Glomerular endothelial cell (primary cell): ENCODE measurements at places on chromosomes 11 and 22.

GRCh38 chr22:27495325-27495724, 306.2 kb downstream of the MN1 start:
- no peak for DNase-seq

- no peak for DNase-seq
Observed at GRCh38 chr11:62400760-62401159, 18.1 kb upstream of the SCGB1A1 start.

GRCh38 chr22:46749682-46750529, 11.9 kb upstream of the CERK start:
- DNase-seq: no peak

DNA sequence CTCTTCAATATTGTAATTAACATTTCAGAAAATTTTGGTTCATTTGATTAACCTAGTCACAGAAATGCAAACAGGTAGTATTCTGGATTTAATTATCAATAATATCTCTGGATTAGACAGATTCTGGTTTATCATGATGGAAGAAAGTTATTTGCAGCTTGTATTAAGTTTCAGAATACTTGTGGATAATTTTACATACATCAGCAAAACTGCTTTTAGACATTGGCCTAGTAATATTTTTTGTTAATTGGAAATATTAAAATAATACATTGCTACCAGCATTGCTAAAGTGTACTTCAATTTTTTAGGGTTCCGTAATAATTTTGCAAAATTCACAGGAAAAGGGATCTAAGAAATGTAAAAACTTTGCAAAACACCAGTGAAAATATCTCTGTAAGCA, 3.8 kb upstream of the OR5D14 start:
- no peak for DNase-seq

GRCh38 chr22:47818496-47818895, 1056.0 kb downstream of the TBC1D22A start:
- DNase-seq: no peak

- DNase-seq: no peak
Observed at GRCh38 chr22:39362271-39362670, 12.5 kb downstream of the SYNGR1 start.

DNA sequence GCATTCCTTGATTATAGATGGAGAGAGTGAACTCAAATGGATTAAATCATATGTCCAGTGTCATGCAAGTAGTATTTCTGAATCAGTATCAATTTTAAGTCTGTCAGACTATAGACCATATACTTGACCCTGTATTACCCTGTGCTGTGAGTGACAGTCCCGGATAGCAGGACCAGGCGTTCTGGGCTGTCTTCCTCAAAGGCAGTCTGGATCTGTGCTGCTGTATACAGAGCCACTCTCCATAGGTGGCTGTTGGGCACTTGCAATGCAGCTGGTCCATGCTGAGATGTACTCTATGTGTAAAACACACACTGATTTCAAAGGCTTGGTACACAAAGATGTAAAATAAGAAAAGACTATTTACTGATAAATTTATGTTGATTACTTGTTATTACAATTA, 294.3 kb downstream of the OPCML start:
- DNase-seq: no peak

GRCh38 chr11:35029979-35030682, 108.8 kb upstream of the CD44 start:
- DNase-seq: no peak

DNA sequence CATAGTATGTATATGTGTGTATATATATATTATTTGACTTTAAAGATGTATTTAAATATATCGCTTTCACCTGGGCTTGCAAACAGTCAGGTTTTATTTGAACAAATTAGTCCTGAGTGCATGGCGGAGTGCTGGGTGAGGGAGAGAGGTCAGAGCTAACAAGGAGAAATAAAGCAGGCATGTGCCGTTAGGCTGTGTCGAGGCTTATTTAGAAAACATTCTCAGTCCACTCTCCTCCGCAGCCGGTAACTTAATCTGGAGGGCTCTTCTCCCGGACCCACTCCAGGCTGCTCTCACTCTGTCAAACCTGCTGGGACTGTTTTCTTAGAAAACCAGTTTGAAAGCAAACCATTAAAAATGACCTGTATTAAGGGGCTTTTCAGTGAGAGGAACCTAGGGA, 455.9 kb downstream of the MN1 start:
- DNase-seq: no peak
